ENCODE measurements at places on chromosomes 2 and 18.

- DNase-seq: no peak
These were observed 167.5 kb downstream of the TWIST2 start for GRCh38 chr2:239015218-239015900.

- DNase-seq: no peak
These were observed 179.6 kb downstream of the BARD1 start for GRCh38 chr2:214629875-214630274.

DNA sequence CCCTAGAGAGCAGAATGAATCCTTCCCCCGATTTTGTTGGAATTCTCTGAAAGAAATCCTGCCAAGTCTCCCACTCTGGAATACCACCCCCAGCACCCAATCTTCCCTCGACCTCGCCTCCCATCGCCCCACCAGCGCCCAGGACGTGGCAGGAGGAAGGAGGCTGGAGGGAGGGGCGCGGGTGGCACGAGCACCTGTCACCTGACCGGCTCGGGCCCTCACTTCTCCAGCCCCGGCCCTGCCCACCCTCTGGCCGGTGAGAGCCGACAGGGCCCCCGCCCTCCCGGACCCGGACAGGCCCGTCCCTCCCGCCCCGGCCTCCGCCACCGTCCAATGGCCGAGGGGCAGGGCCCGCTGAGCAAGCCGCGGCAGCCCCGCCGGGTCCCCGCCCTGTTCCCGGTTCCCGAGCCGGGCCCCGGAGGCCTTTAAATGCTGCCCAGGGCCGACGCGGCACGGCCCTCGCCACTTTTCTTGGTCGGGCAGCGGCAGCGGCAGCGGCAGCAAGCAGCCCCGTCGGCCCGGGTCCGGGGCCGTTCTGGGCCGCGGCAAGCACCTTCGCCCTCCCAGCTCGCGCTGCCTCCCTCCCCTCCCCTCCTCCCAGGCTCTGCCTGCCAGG lies at the start of gene LGALSL:
Gene LGALSL, plus strand, starts transcription at position 393 of the 616 bp plus-strand sequence. CDS start 384 bp downstream, outside the sequence.
- no peak for DNase-seq

GRCh38 chr18:24234330-24234729 lies 95.5 kb downstream of the CABYR start:
- no peak for DNase-seq

DNA sequence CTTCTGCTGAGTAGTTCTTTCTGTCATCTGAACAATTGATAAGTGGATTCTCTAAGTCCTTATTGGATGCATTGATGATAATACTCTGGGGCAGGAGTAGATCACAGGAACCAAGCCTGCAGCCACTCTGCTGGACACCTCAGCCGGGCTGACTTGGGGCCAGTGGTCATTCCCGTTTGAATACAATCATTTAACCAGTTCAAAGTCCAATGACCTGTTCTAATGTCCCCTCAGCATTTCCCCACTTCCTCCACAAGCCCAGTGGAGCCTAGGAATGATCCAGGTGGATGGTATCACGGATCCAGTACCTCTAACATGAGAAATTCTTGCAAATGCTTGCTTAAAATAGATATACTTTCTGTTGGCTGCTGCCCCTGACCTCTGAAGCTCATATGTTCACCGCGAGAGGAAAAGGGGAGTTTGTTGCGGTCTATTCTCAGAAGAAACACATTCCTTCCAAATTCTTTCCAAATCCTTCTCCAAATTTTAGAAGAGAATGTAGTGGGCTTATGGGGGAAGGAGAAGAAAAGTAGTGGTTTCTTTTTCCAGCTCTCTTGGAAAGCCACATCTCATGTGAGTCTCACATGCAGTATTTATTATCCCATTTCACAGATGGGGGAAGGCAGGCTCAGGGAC lies 170.9 kb downstream of the INHBB start:
- DNase-seq: no peak
